ENCODE measurements at places on chromosomes 13 and 19.

GRCh38 chr13:23679220-23679619, 109.0 kb downstream of the TNFRSF19 start:
- no peak for DNase-seq

DNA sequence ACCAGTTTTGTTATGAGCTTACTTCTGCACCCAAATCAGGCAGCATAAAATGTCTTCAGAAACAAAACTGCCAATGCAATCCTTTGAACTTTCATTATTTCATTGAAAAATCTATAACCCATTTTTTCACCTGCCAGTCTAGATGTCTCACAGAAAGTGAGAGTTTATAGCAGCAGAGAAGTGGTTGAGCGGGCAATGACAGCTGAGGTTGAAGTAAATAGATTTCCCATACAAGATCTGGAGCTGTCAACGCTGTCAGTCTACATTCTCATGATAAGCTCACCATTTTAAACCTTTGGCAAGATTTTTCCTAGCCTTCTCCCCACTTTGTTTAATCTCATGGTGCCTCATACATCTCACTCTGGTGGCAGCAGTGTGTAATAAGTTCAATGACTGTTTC, 1144.9 kb upstream of the PCDH9 start:
- no peak for DNase-seq

DNA sequence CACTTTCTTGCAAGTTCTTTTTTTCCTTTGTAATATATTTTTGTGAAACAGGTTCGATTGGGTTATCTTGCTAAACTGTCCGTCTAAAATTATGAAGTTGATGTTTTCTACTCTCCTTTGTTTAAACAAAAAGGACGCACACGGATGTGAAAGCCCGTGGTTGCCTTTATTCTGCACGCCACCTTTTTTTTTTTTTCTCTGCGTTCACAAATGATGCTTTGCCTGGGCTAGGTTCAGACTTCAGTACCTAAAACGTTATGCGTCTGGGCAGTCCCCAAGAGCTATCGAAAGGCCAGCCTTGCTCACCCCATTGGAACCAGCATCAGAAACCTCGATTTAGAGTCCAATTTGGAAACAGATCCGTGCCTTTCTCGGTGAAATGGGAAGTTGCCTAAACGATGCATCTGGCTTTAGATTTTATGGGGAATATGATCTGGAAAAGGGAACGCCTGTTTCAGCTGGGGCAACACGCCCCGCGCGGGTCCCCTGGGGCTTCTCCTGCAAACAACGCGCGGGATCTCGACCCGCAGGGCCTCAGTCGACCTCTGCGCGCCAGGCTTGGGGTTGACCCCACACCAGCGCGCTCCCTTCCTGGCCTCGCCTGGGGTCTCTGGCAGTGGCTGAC, 113.9 kb downstream of the KCNRG start:
- peak; percentile 21 for DNase-seq

DNA sequence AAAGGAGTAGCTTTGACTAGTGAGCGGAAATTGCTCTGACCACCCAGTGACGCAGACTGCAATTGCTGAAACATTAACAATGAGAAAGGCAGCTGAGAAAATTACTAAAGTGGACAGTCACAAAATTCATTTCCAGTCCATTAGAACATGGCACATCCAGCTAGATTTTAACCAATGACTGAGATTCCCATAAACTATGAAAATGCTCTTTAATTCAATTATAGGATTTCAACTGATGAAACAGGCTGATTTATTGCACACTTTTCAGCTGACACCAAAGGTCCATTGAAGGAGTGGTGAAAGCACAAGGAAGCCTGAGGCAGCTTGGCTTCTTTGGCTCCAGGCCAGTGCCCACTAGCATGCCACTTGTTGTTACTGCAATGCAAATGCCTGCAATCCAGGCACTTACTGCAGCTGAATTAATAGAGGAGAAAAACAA, 933.4 kb downstream of the SLITRK6 start:
- no peak for DNase-seq

- no peak for DNase-seq
These were observed 57.4 kb downstream of the ATP11A start for GRCh38 chr13:112747256-112747655.

DNA sequence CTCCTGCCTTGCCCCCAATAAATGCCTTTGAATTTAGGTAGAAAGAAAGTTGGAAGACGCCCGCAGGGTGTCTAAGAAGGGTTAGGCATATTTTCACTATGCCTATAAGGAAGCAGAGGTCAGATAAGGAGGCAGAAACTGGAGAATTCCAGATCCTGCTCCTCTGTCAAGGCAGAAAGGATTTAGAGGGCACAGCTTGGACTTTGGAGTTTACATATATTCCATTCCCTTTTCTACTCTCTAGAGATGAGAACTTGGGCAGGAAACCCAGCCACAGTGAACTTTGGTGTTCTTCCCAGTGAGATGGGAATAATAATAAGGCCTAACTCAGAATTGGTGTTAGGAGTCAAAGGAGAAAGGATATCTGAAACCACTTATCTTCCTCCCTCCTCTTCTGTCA, 37.4 kb downstream of the CCNE1 start:
- DNase-seq, result no peak

- no peak for DNase-seq
These were observed 2596.2 kb downstream of the PCDH9 start for GRCh38 chr13:64633948-64634347.

GRCh38 chr13:97003071-97003470, 8.8 kb upstream of the OXGR1 start:
- no peak for DNase-seq

DNA sequence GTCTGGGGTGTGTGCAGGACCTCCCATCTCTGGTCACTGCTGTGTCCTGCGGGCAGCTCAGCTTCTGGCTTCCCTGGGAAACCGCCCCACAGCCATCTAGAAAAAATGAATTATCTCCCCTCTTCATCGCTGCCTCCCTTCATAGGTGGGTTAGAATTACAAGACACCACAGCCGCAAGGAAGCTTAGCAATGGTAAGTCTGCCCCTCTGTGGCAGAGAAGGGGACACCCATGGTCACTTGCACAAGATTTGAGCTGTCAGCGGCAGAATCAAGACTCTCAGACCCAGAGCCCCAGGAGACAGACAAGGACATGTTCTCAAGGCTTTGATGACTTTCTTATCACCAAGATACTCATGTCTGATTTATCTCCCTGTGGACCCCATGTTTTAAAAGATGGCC, 110.8 kb upstream of the PABPC3 start:
- DNase-seq, result no peak

GRCh38 chr13:73412933-73413332, 354.1 kb downstream of the KLF5 start:
- DNase-seq, result no peak

- DNase-seq, result no peak
These were observed 35.0 kb downstream of the AMER2 start for GRCh38 chr13:25136880-25137787.

GRCh38 chr13:23796551-23796950, 92.6 kb downstream of the MIPEP start:
- DNase-seq, result no peak

DNA sequence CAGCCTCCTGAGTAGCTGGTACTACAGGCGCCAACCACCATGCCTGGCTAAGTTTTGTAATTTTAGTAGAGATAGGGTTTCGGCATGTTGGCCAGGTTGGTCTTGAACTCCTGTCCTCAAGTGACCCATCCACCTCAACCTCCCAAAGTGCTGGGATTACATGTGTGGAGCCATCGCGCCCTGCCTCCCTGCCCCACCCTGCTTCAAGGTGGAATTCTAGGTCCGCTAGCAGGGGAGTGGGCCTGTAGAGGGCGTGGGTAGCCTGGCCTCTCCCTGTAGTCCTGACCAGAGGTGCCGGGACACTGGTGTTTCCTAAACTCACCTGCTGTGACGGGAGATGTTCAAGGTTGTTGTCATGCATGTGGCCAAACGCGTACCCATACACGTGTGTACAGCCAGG, 398 bp downstream of the SLC25A41 start:
- no peak for DNase-seq

DNA sequence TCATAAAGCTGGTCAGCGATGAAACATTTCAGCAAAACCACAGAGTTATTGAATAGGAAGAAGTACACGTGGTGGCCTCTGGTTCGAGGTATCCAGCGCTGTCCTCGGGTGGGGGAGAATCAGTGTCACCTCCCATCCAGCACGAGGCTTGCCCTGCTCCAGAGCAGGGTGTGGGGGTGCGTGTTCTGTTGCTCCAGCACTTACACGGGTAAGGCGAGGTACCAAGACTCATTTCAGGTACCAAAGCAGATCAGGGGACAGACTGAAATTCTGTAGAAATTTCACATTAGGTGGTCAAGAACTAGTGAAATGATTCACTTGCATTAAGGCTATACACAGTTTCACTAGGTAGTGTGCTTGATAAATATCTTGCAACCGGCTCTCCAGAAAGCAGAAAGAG, 164.2 kb upstream of the SOX1 start:
- DNase-seq, result no peak

GRCh38 chr19:16566161-16566560, 6.1 kb downstream of the SLC35E1 start:
- no peak for DNase-seq

GRCh38 chr19:50197348-50197747, 6.1 kb upstream of the MYH14 start:
- no peak for DNase-seq

DNA sequence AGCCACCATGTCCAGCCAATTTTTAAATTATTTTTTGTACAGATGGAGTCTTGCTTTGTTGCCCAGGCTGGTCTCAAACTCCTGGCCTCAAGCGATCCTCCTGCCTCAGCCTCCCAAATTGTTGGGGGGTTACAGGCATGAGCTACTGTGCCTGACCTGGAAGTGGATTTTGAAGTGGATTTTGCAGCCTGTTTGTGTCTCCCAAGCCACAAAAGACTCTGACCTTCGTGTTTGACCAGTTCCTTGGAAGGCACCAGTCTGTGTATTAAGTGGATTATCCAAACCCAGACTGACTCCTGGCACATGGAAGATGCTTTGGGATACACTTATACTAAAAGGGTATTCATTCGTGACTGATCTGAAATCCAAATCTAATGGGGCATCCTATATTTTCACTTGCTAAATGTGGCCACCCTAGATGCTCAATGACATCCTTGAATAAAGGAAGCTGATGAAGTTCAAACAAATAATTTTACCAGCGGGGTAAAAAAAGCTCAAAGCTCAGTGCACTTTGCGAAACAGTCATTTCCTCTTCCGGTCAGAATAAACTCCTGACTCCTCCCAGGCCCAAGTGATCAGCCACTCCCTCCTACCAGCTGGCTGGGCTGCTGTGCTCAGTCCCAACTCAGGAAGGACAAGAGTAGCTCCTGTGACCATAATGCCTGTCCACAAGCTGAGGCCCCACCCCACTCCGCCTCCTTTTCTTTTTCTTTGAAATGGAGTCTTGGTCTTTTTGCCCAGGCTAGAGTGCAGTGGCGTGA, 32.6 kb upstream of the GATAD2A start:
- peak; percentile 45 for DNase-seq

DNA sequence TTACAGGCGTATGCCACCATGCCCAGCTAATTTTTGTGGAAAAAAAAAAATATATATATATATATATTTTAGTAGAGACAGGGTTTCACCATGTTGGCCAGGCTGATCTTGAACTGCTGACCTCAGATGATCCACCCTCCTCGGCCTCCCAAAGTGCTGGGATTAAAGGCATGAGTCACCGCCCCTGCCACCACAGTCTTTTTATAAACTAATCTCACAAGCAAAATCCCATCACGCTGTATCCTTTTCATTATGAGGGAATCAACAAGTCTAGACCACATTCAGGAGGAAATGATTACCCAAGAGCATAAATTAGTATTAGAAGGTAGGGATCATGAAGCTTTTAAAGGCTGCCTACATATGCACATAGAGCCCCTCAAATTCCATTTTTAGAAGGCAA, 210.6 kb upstream of the NBEA start:
- DNase-seq, result no peak

GRCh38 chr19:15137777-15138176, 30.6 kb downstream of the SYDE1 start:
- no peak for DNase-seq

DNA sequence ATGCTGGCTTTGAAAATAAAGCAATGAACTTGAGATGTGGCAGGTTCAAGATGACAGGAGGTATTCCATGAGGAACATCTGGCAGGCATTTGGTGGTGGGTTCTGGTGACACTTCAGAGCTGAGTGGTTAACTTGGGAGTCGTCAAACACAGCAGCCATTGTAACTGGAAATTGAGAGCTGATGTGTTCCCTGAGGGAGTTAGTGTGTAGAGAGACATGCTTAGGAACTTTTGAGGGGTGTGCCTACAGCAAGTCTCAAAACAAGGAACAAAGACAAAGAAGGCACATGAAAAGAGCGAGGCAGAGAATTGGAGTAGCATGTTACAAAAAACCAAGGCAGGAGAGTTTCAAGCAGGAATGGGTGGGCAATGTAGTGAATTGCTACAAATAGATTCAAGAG, 53.9 kb upstream of the KL start:
- no peak for DNase-seq

DNA sequence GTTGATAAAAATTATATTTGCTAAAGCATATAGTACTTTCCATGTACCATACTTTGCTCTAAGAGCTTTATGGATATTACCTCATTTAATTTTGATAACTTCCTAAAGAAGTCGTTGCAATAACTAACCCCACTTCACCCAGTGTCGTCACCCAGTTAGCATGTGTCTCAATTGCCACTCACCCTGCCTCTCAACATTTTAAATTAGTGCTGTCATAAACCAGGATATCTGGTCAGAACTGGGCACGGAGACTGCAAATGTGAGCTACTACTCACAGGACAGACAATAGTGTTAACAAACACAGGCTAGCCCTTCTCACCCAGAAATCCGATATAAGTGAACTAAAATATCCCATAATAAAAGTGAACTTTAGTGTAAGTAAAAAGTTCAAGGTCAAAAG, 430.6 kb downstream of the KLF12 start:
- DNase-seq, result no peak

DNA sequence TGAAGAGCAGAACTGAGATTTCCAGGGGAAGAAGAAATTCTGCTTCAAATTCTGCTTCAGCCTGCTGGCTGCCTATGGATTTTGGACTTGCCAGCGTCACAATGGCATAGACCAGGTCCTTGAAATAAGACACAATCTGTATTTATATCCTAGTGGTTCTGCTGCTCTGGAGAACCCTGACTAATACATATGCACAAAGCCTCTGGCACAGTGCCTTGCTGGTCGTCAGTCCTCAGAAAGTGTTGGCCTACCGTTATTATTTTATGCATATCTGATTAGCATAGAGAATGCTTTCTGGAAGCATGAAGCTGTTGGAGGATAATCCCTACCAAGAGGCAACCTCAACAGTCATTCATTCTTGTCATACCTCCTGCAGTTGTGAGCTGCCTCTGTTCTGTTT, 213.7 kb downstream of the B3GLCT start:
- no peak for DNase-seq

DNA sequence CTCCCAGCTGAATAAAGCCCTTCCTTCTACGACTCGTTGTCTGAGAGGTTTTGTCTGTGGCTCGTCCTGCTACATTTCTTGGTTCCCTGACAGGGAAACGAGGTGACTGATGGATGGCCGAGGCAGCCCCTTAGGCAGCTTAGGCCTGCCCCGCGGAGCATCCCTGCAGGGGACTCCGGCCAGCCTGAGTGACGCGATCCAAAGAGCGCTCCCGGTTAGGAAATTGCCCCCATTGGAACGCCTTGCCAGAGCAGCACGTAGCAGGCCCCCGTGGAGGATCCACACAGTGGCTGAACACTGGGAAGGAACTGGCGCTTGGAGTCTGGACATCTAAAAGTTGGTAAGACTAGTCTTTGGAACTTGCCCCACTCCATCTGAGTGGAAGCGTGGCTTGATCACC, 296.8 kb upstream of the SGCG start:
- no peak for DNase-seq

- DNase-seq, result no peak
These were observed 90.6 kb downstream of the PCDH9 start for GRCh38 chr13:67139551-67139950.
